CD8-positive, alpha-beta memory T cell (primary cell): ENCODE measurements at places on chromosomes 16 and 17.

DNA sequence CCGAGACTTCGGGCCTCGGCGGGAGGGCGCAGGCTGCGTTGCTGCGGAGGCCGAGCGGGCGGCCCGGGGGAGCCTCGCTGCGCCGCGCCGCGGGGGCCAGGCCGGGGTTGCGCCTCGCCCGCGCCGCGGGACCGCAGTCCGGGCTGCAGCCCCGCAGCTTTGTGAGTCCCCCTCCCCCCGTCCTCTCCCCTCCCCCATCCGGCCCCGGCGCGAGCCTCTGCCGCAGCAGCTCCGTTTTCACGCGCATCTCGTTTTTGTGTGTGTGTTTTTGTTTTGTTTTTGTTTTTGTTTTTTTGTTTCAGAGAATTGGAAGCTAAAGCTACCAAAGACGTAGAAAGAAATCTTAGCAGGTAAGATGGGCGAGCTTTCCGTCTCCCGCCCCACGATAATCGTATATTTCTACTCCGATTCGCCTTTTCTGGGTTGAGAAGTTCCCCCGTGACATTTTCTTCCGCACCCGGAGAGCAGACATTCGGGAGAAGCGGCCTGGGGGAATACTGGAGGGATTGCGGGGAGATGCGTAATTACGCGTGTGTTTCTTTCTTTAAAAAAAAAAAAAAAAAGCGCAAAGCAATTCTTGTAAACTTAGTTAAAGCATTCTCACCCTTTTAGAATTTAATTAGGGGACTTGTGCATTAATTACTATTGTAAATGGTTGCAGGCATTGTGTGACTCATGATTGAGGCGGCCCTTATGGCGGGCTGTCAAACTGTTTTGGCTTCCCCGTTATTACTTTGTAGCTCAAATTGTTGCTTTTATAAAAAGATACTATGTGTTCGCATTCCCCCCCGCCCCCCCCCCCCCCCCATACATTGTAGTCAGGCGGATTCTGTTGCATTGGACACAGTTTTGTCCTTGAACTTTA, 732 bp downstream of the TNRC6A start:
- DNase-seq: no peak

DNA sequence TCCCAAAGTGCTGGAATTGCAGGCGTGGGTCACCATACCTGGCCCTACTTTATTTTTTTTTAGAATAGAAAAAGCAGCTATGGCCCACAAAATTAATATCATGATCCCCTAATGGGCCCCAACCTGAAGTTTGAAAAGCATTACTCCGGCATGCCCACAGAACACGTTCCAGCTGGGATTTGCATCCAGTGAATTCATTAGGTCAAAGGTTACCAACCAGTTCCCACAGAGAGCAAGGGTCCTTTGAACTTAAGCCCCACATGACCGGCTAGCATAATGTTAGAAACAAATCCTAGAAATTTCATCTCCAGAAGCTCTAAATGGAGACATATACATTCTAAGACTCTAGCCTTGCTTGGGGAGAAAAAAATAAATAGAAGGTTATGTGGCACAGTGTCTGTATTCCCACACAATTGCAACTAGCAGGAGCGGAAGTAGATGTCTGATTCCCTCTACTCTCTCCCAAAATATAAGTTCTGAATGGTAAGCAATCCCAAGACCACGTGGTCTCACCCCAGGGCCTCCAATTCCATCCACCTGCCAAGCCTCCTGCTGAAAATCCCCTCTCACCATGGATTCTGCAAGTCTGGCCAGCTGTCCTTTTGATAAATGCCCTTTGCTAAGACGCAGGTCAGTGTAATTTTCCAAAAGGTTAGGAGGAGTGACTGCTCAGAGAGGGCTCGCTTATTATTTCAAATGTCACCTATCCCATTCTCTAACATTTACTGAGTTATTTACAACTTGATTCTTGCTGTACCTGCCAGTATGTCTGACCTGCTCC, 395.8 kb downstream of the NPIPA8 start:
- no peak for DNase-seq

- no peak for DNase-seq
Measured at GRCh38 chr17:81383504-81384421, 11.5 kb upstream of the BAHCC1 start.

DNA sequence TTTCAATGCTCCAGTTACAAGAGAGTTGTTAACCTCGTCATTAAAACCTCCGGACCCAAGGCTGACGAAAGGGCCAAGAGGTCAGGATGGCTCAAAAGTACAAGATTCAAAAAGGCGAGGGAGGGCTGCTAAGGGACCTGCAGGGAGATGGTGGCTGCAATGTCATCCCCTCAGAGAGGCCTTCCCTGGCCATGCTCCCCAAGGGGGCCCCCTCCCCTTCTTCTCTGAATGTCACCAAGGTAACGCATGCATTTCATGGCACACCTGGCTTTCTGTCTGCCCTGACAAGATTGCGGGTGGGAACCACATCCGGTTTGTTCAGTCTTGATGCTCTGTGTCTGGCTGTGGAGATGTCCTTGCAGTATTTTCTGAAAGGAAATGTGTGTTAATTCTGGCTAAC, 89.9 kb downstream of the C16orf78 start:
- peak; percentile 88 for DNase-seq

DNA sequence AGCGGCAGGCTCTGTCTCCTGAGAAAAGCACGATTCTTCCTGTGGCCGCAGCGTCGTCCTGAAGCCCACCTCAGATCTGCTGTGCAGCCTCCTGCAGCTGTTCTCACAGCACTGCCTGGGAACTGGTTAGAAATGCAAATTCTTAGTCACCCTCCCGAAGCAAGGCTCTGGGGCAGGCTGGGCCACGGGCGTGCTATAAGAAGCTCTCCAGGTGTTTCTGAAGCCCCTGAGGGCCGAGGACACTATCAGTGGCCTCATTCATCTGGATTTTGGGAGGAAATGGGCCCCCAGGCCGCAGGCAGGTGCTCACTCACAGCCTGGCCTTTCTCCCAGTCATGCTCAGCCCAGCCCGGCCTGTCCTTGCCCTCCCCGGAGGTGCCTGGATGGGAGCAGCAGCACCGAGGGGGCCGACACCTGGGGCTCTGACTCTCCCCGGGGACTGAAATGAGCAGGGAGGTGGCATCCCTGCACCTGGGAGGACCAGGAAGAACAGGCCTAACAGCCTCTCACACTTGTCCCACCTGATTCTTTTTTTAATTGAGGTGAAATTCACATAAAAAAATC, 10.4 kb upstream of the NLRC3 start:
- DNase-seq: no peak

GRCh38 chr16:24514096-24514495, 25.3 kb upstream of the RBBP6 start:
- DNase-seq: no peak

GRCh38 chr16:49530427-49530970, 156.9 kb downstream of the C16orf78 start:
- no peak for DNase-seq

DNA sequence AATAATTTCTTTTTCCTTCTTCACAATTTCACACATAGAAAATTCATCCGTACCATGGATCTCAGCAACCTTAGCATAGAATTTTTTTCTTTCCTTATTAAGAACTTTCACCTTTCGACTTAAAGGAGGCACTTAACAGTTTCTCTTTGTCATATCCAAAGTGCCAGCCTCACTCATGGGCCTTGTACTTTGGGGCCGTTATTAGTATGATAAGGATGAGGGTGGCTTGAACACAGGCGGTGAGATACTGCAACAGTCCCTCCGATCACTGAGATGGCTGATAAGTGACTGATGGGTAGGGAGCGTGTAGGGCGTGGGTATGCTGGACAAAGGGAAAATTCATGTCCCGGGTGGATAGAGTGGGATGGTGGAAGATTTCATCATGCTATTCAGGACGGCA, 85.3 kb downstream of the OR1D5 start:
- no peak for DNase-seq

- no peak for DNase-seq
Measured at GRCh38 chr16:12681653-12682052, 122.0 kb downstream of the CPPED1 start.

DNA sequence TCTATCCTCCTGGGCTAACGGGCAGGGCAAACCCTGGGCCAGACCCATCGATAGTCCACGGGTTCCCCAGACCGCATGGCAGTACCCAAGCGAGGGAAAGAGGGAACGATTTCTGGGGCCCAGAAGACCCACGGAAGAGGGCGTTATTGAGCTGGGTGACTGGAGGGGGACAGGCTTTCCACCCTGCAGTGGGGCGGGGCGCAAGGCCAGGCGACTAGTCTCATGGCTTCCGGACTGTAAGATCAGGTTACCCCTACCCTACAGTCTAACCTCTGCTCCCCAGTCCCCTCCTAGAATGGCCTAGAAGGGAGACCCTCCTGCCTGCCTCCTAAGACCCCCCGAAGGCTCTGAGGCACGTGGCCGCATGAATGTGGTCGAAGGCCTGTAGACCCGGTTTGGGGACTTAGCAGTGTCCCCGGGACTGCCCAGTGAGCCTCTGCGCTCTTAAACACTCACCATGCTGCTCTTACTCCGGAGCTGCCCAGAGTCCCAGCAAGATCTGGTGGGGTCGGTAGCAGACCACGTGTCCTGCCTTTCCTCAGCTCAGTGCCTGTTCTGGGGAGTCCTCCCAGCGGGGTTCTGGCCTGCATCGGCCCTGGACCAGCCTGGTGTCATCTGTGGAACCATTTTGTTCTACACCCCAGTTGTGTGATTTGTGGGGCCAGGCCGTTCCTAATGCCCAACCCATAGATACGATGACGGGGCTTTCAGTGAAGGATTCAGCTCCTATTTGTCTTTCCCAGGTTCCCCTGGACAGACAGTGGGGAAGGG, 13.2 kb upstream of the AURKB start:
- DNase-seq: peak; percentile 37

- no peak for DNase-seq
Measured at GRCh38 chr17:30236766-30237165, 1.3 kb upstream of the SLC6A4 start.

GRCh38 chr17:49730785-49731434, 23.1 kb upstream of the SLC35B1 start:
- DNase-seq: no peak

DNA sequence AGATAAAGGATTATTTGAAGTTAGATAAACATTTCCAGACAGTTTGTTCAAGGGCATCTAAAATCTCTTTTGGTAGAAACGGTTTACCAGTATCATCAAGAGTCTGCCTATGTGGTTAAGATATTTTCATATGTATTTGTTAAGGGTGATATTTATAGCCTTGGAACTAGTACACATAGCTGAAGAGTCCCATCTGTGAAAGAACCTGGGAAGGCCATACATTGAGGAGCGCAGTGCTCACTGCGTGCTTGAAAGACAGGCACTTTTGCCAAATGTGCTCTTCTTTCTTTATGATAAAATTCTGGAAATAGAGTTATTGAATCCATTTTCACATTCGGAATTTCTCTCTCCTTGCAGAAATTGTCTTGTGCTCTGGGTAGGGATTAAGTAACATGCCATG, 7.7 kb downstream of the IGSF6 start:
- no peak for DNase-seq

GRCh38 chr17:37278247-37278894, 97.4 kb upstream of the C17orf78 start:
- no peak for DNase-seq

- no peak for DNase-seq
Measured at GRCh38 chr17:79089720-79090442, 15.3 kb downstream of the ENGASE start.

DNA sequence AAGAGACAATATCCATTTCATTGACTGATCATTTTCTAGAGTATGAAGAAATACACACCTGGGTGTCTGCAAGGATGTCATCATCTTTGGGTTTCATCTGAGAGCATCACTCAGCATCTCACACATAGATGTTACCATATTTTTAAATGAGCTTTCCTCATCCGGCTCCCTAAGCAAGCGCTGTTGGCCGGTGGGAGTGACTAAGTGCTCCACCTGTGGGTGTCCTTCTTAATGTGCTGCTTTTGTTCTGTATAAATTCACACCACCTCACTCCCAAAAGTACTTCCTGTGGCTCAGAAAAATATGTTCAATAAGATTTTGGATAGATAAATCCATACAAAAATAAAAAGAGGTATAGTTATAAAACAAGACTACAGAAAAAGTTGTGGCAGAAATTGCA, 7.4 kb downstream of the SSTR2 start:
- no peak for DNase-seq

- DNase-seq: no peak
Measured at GRCh38 chr16:27152121-27152520, 51.2 kb upstream of the KDM8 start.

- DNase-seq: no peak
Measured at GRCh38 chr17:32699247-32699646, 177.7 kb downstream of the MYO1D start.

DNA sequence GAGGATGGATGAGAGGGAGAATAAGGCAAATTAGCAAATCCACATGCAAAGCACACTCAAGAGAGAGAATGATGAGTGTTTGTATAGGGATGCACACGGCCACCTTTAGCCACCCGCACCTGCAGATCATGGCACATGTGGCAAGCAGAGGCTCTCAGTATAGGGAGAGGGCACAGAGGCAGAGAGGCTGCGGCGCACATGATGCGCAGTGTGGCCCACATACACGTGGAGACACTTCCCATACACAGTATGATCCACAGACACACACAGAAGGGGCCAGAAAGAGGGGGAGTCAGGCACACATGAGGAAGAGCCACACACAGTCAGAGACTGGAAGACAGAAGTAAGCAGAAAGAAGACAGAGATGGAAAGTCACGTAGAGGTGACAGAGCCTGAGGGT, 6.5 kb upstream of the CHD3 start:
- no peak for DNase-seq

GRCh38 chr16:87996962-87997880, 46.0 kb downstream of the BANP start:
- DNase-seq: no peak

- DNase-seq: no peak
Measured at GRCh38 chr16:63481060-63481459, 1444.8 kb upstream of the CDH8 start.

GRCh38 chr16:4615384-4616046, 827 bp upstream of the UBALD1 start:
- DNase-seq: no peak

GRCh38 chr17:50356418-50356817, 10.5 kb downstream of the XYLT2 start:
- DNase-seq: no peak

DNA sequence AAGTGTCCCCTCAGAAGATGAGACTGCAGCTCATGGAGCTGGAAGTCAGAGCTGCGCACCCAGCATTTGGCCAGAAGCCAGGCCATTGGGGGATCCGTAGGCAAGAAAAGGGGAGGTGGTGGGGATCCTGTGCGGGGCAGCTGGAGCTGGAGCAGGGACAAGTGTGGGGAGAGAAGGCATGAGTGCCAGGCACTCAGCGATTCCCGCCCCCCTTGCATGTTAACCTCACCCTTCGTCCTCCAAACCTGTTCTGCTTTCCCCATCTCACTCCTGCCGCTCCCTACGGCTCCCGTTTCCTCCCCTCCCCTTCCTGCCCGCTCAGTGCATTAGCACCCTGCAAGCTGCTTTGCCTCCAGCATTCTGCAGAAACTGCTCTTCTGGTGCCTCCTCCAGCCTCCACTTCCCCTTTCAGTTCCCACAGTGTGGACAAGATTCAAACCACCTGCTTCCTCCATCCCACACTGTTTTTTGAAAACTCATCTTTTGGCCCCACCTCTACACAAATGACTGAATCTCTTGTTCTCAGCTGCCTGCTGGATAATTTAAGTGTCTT, 5.6 kb downstream of the ALOX15 start:
- no peak for DNase-seq
